ENCODE measurements at places on chromosomes 13 and 19.

- DNase-seq: no peak
Measured at GRCh38 chr19:19079571-19079970, 15.8 kb downstream of the SLC25A42 start.

GRCh38 chr19:48738557-48739403 is 1.6 kb downstream of the RASIP1 start:
- peak; percentile 51 for DNase-seq

DNA sequence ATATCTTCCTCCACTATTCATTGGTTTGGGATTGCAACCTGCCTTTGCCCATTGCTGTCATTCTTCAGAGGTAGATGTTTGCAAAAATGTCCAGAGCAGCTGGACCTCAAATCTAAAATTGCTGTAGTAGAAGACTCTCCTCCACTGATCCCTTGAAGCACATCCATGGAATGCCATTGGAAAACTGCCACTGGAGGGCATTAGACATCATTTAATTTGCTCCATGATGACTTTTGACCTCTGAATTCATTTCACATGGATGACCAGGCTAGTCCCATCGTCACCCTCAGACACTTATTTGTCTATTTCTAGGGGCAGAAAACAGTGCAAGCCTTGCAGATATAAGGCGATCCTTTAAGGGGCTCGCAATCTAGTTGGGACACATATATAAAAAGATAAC is 33.9 kb upstream of the FLT1 start:
- no peak for DNase-seq

- DNase-seq: no peak
Measured at GRCh38 chr19:40592170-40592569, 9.0 kb upstream of the LTBP4 start.

- no peak for DNase-seq
Measured at GRCh38 chr19:46515879-46516350, 20.2 kb upstream of the PNMA8B start.

- DNase-seq: no peak
Measured at GRCh38 chr13:75480671-75481175, 1.2 kb downstream of the TBC1D4 start.
